ENCODE measurements at places on chromosomes 7 and 10.

GRCh38 chr7:116122972-116123595, 87.3 kb upstream of the TES start:
- DNase-seq, result no peak

DNA sequence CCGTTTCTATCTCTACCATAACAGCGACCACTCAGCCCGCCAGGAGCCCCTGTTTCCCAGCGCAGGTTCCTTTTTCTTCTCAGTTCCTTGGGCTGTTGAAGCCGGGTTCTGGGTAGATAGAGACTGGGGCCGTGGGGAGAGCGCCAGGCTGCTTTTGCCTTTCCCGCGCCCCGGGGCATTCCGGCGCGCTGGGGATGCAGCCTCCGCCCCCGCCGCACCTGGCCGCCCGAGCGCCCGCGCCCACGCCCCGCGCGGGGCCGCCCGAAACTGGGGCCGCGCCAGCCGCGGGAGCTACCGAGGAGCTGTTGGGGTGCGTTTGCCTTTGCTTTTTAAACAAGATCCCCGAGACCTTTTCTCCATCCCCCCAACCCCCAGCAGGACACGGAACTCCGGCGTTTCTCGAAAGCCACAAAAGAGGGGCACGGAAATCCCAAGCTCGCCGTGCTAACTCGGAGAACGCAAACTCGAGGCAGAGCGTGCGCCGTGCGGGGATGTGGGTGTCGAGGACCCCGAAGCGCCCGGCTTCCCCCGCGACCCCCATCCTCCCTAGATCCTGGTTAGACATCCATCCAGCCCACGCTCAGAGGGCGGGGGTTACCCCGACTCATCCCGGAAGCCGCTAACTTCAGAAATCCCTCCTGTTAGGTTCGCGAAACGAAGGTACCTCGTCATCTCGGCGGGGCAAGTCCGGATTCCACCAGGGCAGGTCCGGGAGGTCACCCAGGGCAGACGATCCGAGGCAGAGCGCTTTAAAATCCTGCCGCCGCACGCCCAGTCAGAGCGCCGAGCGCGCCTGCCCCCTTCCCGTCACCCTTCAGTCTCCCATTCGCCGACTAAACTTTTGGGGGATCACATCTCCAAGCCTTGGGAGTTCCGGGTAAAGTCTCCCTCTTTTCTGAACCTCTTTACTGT, 1.0 kb downstream of the GRM8 start:
- DNase-seq, result no peak

DNA sequence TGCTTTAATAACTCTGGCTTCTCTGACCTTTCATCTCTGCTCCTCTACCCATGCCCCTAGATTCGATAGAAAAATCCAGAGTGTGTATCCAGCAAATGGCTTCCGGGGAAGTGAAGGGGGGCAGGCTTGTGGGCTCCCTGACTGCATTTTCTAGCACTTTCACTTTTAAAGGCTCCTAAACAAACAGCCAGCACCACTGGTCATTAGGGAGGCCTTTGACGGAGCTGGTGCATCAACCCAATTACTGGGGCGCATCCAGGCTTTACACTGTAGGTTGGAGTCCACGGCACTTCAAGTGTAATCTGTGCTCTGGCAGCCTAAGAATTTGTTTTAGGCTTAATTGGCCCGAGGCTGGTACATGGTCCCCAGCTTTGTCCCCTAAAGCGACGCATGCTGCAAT, 291.9 kb downstream of the GFRA1 start:
- no peak for DNase-seq

DNA sequence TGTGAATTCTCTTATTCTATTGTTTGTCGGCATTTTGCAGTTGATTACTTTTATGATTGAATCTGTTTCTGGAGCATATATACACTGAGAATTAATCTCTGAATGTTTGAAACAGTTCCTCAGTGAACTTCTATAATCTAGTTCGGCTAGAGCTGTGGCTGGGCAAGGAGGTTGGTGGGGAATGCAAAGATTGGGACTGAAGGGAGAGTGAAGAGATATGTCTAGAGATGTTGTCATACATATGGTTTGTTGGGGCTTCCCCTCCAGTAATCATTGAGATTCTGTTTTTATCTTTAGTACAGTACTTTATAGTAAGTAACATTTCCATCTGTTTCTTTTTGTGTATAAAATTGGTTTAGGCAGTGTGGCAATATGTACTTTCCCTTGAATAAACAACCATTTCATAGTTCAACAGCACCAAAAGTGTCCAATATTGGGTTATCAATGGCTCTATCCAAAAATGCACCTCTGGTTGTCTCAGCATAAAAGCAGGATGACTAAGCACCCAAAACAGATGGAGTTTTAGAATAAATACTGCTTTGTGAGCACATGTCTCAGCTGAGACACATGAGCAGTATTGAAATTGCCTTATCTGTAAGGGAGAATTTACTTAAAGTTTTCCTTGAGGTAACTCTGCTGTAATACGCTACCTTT, 36.7 kb downstream of the WAC start:
- DNase-seq, result no peak

DNA sequence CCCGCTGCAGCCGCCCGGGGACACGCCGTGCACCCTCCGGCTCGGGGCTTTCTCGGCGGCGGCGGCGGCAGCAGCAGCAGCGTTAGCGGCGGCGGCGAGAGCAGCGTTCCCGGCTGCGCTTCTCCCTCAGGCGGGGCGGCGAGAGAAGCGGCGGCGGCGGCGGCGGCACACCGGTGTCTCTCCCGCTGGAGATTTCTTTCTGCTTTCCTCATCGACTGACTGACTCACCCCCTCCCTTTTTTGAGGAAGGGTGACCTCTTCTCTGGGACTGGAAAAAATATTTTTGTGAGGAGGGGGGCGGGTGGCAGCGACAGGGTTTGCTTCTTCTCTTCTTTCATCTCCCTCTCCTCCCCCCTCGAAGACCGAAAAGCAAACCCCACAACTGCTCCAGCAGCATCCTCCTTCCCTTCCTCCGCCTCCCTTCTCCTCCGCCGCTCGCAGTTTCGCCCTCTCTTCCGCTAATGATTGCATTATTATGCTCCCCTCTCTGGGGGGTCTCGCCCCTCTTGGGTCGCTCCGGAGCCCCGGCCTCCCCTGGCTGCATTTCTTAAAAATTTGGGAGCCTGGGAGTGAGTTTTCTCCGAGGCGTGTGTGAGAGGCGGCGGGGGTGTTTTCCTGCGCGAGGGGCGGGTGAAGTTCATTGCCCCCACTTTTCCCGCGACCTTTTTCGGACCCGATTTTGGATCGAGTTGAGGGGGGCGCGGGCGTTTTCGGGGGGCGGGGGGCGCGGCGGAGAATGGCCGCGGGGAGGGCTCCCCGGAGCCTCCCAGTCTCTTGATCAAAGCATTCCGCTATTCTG, 411 bp downstream of the AUTS2 start:
- DNase-seq, result no peak

GRCh38 chr7:35512716-35513115, 182.2 kb downstream of the HERPUD2 start:
- DNase-seq, result no peak

DNA sequence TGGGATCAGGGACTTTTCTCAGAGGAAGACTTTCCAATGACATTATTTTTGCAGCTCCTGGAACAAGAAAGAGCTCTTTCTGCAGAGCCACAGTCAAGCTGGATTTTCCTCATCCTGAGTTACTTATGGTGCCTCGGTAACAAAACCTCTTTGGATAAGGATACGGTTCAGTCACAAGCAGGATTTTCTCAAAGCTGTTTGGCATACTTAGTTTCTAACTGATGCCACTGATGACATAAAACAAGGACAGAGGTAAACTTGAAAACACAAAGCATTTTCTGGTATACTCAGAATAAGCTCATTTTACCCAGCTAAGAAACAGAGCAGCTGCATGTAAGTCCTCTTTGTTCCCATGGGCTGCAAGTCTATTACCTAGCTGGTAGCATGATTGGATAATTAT, 340.9 kb upstream of the MEOX2 start:
- DNase-seq, result no peak

DNA sequence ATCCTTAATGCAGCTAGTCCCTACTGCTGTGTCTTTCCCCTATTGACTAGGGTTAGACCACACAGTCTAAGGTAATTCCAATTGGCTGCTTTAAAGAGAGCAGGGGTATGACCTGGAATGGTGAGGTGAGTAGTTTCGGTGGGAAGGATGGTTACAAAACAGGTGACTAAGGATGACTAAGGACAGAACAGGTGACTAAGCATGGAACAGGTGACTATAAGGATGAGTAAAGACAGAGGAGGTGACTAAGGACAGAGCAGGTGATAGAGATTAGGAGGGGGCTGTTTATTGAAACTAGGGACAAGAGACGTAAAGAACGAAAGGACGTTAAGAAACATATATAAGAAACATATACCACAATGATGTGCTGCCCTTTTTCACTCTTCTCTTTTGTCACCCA, 145.1 kb upstream of the TMEM106B start:
- no peak for DNase-seq

- no peak for DNase-seq
Measured at GRCh38 chr10:55280696-55281095, 479.7 kb upstream of the PCDH15 start.

GRCh38 chr10:6877336-6877721, 297.3 kb upstream of the PRKCQ start:
- no peak for DNase-seq

DNA sequence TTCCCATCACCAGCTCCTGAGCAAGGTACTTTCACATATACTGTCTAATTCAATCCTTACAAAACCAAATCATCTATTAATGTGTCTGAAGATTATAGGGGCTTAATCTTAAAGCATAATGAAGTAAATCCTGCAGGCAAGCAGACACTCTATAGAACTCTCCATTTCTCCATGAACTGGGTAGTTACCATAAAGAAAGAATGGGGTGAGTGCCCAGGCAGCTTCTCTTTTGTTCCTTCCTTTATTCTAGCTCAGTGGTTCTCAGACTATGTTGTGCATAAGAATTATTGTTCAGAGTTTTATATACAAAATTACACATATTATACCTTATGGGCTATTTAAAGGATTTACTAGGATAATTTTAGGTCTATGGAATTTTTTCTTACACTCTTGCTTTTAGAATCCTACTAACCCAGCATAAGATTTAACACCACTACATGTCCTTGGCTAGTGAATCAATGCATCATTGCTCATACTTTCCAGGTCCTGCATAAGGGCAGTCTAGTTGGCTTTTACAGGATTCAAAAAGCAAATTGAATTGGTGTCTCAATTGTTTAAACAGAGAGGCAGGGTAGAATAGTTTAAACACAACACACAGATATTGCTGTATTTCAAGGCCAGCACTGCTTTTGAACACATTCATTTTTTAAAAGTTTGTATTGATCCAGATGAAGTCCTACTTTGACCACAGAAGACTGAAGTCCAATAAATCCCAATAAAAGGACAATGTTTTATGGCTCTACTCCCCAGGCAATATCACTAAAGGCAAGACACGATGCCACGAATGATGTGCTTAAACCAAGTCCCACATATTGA, 12.9 kb downstream of the SGCE start:
- no peak for DNase-seq

- no peak for DNase-seq
Measured at GRCh38 chr10:71077796-71078453, 134.4 kb upstream of the UNC5B start.

- DNase-seq, result no peak
Measured at GRCh38 chr10:126127481-126128029, 231.2 kb downstream of the FANK1 start.

DNA sequence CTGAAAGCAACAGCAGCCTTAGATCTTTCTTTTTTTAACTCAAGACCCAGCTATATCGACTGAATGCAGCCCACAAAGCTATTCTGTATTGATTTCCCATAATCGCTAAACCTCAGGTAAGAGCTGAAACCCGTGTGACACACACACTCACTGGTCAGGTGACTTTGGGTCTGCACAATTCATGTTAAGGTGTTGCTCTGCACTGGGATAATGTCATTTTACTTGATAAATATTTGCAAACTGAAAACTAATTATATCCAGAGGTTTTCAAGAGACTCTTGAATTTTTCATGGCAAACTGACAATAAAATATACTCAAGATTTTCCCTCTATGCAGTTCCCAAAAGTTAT, 33.1 kb downstream of the SCRN1 start:
- DNase-seq, result no peak

DNA sequence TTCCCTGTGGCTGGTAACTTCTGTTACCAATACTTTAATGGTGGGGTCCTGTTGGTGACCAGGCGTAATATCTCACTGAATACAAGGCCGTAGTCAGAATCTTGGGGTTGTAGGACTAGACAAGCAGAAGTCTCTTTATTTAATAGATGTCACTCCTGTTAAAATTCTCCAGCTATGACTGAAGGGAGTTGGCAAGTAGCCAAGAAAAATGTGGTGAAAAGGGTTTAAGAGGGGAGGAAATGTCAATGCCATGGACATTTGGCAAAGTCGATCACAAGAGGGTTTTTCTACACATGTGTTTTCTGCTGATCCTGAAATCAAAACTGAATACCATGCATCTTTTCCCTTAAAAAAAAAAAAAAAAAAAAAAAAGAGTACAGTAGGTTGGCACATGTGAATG, 533.5 kb downstream of the AUTS2 start:
- no peak for DNase-seq

- no peak for DNase-seq
Measured at GRCh38 chr10:70615784-70616522, 13.4 kb upstream of the PRF1 start.

DNA sequence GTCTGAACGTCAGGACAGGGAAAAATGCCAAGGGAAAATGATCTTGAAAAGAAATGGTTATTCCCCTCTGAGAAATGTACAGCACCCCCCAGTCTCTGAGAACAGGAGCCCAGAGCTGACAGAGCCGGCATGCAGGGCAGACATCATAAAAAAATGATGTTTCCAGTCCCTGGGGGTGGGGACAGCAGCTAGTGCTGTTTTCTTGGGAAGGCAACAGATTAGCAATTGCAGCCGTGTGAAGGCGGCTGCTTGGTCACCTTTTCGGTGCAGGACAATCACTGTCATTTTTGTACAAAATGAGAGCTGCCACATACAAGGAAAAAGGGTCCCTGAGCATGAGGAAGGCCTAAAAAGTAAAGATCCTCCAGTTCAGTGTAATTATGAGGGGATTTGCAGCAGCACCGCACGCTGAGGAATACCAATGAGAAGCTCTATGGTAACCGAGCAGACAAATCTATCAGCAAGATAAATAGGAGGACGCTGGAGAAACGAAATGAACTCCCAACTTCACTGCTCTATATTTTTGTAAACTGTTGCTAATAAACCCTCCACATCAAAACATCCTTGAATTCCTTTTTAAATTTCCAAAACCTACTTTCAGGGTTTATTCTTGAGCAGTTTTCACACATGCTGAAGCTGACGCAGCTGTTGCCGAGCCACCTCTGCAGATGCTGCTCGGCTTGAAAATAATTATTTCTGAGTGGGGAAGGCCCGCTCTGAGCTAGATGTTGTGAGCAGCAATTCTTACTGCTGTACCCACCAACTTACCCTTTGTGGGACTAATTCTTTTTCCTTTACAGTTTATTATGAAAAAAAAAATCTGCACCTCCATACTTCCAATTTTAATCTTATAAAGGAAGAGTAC, 98.2 kb upstream of the NEBL start:
- no peak for DNase-seq

DNA sequence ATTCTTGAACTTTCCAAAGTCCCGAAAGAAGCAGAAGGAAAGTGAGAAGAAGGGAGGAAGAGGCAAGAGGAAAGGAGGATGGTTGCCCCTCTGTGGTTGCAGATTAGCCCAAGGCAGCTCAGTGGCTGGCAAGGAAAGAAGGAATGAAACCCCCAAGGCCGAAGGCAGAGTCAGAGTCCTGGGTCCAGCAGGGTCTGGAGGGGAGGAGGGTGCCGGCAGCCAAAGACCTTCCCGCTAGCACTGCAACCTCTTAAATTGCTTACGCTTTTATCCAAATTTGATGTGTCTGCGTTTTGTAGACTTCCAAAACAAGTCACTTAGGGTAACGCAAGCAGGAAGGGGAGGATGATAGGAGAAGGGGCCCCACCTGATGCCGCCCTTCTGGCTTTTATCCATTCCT, 7.4 kb upstream of the PFKP start:
- no peak for DNase-seq
